ENCODE measurements at places on chromosomes 2 and 18.
A peak's percentile ranks its signal among the peaks of the same experiment; 100 is the strongest.

GRCh38 chr2:236693531-236693930, 123.9 kb downstream of the ACKR3 start:
- no peak for DNase-seq

DNA sequence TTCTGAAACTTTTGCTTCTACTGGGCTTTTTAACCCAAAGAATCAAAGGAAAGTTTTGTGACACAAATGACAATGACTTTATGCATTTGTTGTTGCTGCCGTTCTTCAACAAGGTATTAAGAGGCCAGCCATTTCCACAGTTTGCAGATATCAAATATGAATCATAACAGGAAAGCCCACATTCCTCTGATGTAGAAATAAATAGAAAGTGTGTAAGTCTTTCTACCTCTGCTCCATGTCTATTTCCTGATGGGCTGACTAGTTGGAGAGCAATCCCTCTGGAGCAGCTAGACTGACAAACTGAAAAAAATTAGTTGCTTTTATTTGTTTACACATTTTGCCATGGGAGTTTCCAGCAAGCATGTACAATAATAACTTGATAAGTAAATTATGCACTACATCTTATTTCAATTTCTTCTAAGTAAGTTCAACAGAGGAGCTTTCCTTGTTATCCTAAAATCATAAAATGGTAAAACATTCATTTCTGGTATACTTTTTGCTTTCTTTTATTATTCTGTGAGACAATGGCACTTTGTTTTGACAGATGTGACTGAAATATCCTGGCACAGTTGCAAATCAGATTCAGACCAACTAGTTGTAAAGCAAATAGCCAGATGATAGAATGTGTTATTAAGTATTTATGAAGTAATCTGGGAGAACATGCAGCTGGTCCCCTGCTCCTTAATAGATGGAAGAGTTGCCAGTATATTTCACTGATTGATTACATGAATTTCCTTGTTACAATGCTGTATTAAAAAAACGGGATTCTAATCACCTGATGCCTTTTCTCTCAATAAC, 266.7 kb downstream of the METTL4 start:
- DNase-seq: no peak

- no peak for DNase-seq
Observed at GRCh38 chr18:28114472-28114871, 62.5 kb downstream of the CDH2 start.

- DNase-seq: peak; percentile 59
Observed at GRCh38 chr18:12432196-12432595, 24.5 kb downstream of the PRELID3A start.

DNA sequence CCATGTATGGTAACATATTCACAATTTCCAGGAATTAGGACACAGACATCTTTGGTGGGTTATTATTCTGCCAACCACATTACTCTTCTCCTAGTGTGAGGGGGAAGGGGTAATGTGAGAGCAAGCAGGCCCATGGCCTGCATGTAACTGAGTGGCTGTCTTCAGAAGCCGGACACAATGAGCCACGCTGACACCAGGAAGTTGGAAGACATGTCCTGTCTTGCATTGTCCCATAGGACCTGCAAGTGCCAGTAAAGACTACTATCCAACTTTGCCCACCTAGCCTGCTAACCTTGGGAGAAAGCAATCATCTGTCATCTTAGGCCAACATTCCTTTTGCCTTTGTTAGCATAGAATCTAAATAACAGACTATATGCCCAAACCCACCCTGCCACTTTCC, 86.2 kb upstream of the SH3BP4 start:
- DNase-seq: no peak

DNA sequence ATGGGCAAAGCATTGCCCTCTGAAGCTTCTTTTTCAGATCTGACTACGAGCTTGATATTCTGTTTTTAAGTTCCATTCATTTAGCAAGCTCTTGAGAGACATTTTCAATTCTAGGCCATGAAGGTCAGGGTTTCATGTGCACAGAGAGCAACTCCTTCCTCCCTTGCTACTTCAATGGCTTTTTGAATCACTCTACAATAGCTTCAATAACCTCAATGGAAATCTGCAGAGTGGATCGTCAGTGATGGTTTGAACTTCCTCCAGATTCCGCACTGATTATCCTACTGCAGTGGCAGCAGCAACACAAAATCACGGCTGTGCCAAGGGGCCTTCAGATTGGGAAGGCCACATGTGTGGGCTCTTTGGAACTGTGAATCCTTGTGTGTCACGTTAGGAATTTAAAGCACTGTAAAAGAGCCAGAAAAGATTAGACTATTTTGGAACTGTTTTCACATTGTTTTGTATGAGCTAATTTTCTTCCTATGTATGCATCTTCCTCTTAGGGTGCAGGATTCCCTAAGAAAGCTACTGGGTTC, 88.4 kb upstream of the MGAT4A start:
- DNase-seq: no peak

DNA sequence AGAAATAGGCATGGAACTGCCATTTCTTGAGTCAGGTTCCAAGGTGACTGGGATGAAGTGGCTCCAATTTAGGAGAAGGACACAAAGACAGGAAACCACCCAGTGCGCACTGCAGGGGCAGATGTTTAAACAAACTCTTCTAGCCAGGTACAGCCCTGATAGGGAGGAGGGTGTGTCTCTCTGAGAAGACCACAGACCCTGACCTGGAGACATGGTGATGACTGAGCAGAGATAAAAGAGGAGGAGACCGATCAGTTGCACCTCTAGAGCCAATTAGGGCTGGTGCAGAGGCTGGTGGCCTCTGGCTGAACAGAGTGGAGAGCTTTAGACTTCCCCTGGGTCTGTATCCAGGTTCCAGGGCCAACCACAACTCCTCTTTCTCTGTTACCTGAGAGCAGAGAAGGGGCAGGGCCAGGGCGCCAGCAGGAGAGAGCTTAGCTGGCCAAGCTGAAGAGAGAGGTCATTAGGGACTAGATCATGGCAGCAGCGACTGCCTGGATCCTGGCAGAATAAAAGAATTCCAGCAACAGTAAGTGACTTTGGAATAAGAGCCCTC, 5.4 kb upstream of the SPOPL start:
- no peak for DNase-seq

GRCh38 chr2:3107567-3107966, 270.1 kb downstream of the EIPR1 start:
- peak; percentile 31 for DNase-seq

DNA sequence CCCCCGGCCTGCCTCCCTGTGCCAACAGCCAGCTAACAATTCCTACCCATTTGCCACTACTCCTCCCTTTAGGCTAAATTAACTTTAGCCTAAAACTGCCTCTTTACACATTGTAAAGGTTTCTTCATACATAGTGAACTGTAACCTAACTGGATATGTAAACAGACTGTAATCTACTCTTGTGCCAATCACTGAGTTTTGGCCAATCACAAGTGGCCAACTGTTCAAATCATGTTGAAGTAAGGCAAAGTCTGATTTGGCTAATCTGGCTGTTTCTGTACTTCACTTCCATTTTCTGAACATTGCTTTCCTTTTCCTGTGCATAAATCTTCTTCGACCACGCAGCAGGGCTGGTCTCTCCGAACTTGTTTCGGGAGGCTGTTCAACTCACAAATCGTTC, 103.6 kb upstream of the LYPD6 start:
- no peak for DNase-seq

GRCh38 chr18:79856119-79857007, 58.6 kb downstream of the KCNG2 start:
- DNase-seq: peak; percentile 75

DNA sequence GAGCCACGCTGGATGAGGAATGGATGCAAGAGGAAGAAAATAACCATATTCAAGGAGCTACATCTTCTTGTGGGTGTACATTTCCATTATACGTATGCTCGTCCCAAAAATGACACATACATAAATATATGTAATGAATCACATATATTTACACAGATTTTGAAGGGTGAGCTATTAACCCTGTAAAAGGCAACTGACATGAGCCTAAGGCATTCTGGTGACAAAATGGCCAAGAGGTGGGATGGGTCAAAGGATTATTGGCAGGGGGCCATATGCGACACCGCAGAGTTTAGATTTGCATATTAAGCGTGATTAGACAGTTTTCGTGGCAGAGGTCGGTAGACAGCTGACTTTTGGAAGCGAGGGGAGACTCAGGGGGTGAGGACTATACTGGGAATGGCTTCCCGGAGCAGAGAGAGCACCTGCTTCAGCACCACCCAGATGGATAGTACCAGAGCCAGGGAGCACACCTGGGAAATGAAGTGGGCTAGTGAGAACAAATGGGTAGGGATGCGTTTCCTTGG, 431 bp upstream of the CNRIP1 start:
- no peak for DNase-seq

GRCh38 chr2:37796481-37796880, 125.0 kb upstream of the CDC42EP3 start:
- DNase-seq: no peak

GRCh38 chr2:177147834-177148445, 64.7 kb upstream of the HNRNPA3 start:
- DNase-seq: no peak

DNA sequence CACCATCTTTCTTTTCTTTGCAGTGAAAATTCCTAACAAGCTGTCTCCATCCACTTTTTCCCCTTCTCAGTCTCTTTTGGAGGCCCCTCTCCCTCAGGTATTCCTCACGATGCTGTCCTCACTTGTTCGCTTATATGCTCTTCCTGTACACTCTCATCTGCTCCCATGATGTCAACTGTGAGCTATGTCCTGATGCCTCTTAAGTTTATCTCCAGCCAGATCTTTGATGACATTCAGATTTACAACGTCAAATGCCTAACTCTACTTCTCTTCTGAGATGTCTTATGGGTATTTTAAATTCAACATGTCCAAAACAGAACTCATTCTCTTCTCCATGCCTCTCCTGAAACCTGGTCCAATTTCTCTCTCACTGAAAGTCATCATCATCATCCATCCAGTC, 55.1 kb upstream of the SERTAD2 start:
- no peak for DNase-seq

DNA sequence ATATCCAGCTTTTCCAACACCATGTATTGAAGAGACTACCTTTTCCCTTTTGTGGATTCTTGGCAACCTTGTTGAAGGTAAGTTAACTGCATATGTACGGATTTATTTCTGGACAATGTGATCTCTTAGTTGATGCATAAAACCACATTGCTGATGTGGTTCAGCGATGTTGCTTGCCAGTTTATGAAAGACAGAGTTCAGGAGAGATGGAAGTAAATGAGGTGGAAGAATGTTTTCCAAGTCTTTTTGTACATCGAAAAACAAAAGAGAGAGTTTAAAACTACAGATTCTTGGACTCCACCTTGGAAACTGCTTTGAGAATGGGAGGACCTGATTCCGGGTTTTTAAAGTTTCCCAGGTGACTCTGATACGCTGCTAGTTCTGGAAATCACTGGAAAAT, 43.8 kb downstream of the MOB4 start:
- no peak for DNase-seq

DNA sequence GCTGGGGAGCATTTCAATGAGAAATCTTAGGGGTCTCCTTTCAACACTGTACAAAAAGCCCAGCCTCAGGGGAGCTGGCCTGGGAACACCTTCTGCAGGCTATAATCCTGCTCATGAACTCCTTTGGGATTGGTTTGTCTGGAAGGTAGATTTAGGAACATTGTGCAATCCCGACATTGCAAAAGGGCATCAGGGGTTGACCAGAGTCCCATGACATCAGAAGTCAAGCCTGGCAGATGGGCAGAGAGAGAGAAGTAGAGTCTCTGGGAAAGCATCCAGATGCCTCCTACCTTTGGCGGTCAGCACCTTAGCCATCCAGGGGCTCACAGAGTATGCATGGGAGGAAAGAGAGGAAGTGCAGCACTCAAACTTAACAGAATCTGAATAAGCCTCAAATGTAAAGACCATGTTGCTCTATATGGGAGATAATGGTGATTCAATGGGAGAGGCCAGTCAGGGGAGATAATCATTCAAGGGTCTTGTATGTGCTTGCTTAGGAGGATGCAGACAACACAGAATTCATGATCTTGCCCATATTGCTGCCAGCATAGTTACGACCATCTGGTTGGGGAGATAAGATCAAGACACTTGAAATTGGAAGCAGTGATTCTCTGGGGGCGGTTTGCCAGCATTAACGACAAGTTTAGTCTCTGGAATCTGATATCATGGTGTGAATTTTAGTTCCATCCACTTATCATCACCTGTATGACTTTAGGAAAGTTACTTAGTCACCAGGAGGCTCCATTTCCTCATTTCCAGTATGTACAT, 58.3 kb upstream of the UPP2 start:
- no peak for DNase-seq

- no peak for DNase-seq
Observed at GRCh38 chr2:142139384-142139783, 8.6 kb upstream of the LRP1B start.

GRCh38 chr2:11456251-11456650, 9.7 kb downstream of the E2F6 start:
- DNase-seq: no peak

GRCh38 chr2:149743842-149744448, 156.4 kb upstream of the MMADHC start:
- no peak for DNase-seq

DNA sequence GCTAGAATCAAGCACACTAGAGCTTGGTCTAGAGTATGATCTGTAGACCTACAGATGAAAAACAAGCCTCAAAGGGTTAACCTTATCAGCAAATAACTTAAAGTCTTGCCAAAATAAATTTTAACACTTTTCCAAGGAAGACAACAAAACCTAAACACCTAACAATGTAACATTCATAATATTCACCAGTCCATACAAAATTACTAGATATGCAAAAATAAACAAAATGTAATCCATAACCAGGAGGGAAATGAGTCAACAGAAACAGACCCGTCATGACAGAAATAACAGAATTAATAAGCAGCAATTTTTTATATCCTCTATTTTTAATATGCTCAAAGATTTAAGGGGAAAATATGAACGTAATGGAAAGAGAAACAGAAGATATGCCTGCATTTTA, 36.1 kb downstream of the TRAK2 start:
- DNase-seq: no peak

- no peak for DNase-seq
Observed at GRCh38 chr2:178418426-178418825, 32.5 kb downstream of the PRKRA start.

- DNase-seq: no peak
Observed at GRCh38 chr2:207662203-207662602, 37.0 kb upstream of the METTL21A start.

- DNase-seq: no peak
Observed at GRCh38 chr2:18795906-18796305, 206.5 kb upstream of the NT5C1B start.

DNA sequence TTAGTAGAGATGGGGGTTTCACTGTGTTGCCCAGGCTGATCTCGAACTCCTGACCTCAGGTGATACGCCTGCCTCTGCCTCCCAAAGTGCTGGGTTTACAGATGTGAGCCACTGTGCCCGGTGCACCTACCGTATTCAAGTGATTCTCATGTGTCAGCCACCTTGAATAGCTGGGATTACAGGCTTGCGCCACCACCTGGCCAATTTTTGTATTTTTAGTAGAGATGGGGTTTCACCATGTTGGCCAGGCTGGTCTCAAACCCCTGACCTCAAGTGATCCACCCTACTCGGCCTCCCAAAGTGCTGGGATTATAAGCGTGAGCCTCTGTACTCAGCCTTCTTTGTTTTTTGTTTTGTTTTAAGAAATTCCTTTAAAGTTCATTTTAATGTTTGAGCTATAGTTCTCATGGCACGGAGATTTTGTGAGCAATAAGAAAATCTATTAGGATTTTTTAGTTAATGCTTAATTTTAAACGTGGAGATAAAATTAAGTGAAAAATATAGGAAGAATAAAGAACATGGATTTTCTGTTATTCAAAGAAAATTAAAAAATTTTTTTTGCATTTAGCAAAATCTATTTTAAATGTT, 242.6 kb downstream of the PHLPP1 start:
- DNase-seq: no peak

Data from spleen (tissue), 13 donors.